NCI-H1930 (cell line): ENCODE measurements at places on chromosomes 6 and 20.

DNA sequence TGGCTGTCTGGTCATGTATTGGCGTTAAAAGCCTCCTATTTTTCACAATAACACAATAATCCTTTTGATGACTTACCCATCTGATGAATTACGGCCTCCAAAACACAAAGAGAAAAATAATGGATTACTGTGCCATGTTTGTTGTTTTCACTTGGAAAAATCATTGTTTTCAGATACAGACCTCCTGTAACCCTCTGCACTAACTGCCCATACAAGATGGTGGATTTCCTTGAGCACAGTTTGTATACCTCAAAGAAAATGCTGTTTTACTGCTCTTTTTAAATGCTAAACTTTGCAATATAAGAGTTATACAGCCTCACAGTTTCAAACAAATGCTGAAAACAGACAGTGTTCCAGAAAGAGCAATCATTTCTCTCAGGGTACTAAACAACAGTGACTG lies 61.0 kb downstream of the SMLR1 start:
- no peak for DNase-seq

- no peak for DNase-seq
These were observed 91.8 kb downstream of the PXDC1 start for GRCh38 chr6:3659748-3660147.

DNA sequence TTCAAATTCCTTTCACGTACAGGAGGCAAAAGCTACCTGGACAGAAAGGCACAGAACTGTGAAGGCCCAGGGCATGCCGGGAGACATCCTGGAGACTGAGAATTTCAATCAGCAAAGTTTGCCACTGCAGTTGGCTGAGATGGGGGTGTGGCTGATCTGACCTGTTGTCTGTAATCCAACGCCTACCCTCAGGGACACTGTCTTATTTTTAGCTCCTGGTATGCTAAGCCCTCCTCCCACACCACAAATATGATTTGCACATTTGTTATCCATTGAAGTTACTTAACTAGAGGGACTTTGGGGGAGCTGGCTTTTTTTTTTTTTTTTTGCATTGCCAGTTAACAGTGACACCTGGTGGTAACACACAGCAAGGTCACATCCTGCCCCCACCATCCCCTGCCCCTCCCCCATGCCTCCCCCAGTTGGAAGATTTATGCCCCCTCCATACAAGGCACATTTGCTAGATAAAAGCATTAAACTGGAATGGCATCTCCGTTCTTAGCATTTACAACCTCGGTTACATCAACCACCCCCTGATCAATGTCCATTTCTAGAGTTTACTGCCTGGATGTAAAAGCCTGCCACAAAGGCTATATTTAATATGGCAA lies 40.4 kb downstream of the TTI1 start:
- DNase-seq, result no peak

DNA sequence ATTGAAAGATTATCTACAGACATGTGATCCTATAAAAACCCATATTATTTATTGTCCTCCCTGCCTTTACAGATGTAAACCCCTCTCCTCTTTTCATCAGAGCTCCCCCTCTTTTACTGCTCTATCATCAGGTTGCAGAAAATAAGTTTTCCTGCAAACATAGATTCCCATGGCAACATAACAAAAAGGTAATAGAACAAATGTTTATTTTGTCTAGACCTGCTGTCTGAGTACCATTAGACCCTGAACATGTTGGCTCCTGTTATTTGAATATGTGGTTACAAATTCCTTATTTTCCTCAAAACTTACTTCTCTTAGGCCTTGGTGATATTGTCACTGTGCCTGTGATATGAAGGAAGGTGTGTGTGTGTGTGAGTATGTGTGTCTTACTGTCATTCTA lies 11.5 kb downstream of the MAPK14 start:
- no peak for DNase-seq

- no peak for DNase-seq
These were observed 302.8 kb downstream of the BTBD9 start for GRCh38 chr6:38336922-38337321.

DNA sequence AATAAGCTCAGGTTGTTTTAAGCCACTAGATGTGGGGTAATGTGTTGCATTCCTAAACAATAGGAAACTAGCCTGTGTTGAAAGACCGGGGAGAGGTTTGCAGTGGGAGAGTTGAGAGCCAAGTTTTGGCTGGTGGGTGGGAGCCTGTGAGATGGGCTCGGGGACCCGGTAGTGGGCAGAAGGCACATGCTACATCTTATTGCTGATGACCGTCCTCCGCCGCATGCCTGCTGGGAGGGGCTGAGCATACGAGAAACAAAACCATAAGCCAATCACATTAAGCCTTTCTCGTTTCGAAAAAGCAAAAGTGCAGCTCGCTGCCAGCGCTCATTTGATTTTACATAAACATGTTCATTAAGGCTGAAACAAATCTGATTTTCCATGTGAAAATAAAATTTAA lies 57.4 kb upstream of the MPC1 start:
- DNase-seq, result no peak

DNA sequence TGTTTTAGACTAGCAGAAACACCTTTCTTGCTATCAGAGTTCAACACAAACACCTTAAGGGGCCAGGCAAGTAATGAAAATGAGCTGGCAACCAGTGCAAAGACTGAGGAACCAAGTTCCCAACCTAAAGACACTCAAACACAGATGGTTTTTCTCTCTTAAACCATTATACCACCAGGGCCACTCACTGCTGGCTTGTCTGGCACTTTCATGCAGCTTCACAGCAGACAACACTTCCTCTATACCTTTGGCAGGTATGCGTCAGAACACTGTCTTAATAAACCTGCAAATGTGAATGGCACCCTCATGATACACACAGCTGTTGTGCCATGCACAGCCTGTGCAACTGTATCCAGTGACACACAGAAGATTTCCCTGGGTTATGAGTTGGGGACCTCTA lies 41.6 kb downstream of the NFATC2 start:
- no peak for DNase-seq

GRCh38 chr6:13407709-13408695 lies 79.4 kb downstream of the GFOD1 start:
- no peak for DNase-seq
